ENCODE measurements at places on chromosomes 1 and 21.
A peak's percentile ranks its signal among the peaks of the same experiment; 100 is the strongest.

GRCh38 chr1:31444725-31445448 lies 31.9 kb downstream of the SERINC2 start:
- DNase-seq: no peak

DNA sequence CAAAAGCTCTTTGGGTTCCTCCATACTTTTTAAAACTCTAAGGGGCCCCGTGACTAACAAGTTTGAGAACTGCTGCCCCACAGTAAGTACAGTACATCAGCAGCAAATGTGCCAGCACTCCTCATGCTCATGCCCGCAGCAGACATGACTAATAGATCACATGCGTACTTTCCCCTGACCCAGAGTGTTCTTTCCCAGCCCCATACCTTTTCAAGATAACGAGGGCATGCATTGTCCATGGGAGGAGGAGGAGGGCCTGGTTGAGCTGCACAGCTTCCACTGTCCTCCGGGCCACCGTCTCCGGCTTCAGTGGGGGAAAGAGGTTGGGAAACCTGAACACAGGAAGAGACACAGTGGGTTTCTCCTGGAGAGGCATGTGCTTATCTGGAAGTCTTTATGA lies 45.5 kb downstream of the DHRS3 start:
- DNase-seq: no peak

DNA sequence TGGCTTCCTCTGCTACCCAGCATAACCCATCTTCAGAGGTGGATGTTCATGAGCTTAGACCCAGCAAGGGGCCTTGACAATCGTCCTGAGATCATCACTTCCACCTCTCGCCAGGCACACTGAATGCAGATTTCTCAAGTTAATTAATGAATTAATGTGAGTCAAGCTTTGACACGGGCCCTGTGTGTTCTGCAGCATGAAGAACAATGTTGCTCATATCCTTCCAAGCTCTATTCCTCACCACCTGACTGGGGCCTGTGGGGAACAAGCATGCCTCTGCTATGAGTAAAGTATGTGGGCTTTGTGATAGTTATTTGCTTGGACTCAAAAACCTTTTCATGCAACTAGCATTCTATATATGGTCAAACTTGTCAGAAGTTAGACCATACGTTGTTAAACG lies 122.0 kb downstream of the SEC16B start:
- DNase-seq: no peak

- DNase-seq: no peak
Measured at GRCh38 chr1:86756062-86756406, 51.7 kb downstream of the SH3GLB1 start.

GRCh38 chr1:182101415-182102042 lies 40.0 kb upstream of the ZNF648 start:
- no peak for DNase-seq

GRCh38 chr21:43345746-43346409 lies 81.1 kb downstream of the SIK1 start:
- no peak for DNase-seq

GRCh38 chr1:63615768-63616420 lies 22.7 kb downstream of the PGM1 start:
- peak; percentile 79 for DNase-seq

DNA sequence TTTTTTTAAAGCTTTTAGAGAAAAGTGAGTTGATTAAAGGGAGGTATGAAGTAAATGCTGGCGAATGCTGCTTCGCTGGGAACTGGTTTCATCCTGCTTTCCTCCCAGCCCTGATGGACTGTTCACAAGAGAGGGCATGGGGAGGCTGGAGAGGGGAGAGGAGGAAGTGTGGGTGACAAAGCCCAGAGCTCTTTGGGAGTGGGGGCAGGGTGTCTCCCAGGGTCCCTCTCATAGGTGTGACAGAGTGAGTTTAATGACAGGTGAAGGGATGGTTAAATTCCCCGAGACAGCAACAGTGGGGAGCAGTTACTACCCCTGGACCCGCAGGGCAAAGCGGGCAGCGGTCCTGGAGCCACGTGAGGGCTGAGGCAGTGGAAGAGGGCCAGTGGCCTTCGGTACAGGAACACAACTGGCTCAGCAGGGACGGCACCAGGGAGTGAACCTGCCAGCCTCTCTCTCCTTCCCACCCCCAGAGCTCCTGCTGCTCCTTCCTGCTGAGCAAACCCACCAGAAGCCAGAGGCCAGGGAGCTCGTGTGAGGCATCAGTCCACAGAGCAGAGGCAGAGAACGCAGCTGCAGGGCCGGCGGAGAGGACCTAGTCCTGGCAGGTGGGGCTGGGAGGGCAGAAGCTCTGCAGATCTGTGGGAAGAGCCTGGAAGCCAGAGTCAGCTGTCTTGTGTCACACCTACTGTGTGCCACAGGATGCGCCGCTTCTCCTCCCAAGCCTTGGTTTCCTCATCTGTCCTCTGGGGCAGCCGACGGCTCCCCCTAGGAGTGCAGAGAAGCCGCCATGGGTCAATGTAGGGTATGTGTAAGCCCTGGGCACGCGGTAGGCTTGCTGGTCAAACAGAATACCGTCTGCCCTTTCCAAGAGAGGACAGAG lies 20.9 kb upstream of the LRP8 start:
- no peak for DNase-seq

- DNase-seq: no peak
Measured at GRCh38 chr1:3948344-3948743, 48.3 kb upstream of the C1orf174 start.

GRCh38 chr1:168554603-168555483 lies 11.0 kb upstream of the XCL2 start:
- DNase-seq: no peak

DNA sequence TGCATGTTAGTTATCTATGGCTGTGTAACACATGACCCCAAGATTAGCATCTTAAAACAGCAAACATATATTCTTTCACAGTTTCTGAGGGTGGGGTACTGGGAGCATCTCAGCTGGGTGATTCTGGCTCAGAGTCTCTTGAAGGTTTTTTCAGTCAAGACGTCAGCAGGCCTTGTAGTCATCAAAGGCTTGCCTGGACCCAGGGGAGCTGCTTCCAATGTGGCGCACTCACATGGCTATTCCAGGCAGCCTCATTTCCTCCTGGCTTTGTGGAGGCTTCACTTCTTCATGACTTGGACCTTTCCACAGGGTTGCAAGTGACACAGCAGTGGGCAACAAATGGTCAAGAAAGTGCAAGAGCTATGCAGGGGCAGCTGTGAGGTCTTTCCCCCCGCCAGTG lies 114.7 kb downstream of the ACTL8 start:
- no peak for DNase-seq

GRCh38 chr1:88247666-88248065 lies 436.4 kb upstream of the PKN2 start:
- DNase-seq: no peak

DNA sequence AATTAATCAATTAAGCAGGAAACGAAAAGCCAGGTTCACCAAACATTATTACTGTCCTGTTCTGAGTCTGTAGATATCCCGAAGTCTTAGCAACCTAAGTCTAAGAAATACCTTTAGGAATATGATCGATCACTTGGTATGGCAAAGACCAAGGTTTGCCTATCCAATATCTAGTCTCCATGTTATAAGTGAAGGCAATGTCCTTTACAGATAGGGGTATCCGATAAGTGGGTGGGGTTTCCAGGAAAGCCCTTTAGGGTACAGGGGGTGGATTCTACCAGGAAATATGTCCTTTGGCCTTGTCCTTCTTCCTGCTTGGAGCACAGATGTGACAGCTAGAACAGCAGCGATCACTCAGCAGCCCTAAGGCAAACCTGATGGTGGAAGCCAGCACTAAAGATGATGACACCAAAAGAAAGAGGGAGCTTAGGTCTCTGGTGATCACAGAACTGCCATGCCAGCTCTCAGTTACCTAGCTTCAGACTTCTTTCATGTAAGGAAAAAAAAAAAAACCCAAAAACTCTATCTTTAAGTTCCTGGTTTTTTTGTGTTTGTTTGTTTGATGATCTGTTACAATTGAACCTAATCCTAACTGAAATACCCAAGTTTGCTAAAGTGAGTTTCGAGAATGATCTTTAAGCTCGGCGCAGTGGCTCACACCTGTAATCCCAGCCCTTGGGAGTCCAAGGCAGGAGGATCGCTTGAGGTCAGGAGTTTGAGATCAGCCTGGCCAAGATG lies 40.8 kb downstream of the DSTYK start:
- DNase-seq: no peak

- no peak for DNase-seq
Measured at GRCh38 chr1:202987922-202988583, 19.1 kb upstream of the TMEM183A start.

DNA sequence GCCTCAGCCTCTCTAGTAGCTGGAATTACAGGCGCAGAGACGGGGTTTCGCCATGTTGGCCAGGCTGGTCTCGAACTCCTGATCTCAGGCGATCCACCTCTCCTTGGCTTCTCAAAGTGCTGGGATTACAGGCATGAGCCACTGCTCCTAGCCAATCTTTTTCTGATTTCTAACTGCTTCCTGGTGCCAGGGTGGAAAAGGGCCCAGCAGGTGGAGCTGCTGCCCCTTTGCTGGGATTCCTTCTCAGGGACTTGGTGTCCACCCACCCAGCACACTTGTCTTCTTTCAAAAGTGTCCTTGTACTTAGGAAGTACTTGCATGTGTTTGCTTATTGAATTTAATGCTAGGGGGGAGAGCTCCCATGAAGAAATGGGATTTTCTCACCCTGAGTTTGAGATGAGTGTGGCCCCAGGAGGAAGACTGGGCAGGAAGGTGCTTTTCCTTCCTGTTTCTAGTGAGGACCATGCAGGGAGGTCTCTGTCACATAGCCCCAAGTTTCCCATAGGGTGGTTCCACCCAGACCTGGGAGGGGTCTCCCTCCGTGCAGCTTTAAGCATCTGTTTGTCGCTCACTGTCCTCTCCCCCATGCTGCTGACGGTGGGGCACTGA lies 14.2 kb downstream of the UTP11 start:
- peak; percentile 72 for DNase-seq

DNA sequence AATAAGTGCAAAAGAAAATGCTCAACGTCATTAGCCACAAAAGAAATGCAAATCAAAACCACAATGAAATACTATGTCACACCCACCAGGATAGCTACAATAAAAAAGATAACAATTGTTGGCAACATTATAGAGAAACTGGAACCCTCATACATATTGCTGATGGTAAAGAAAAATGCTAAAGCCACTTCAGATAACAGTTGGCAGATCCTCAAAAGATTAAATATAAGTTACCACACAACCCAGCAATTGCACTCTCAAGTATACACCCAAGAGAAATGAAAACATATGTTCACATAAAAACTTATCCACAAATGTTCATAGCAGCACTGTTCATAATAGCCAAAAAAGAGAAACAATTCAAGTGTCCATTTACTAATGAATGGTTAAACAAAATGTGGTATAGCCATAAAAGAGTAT lies 20.7 kb downstream of the TRIM33 start:
- no peak for DNase-seq

DNA sequence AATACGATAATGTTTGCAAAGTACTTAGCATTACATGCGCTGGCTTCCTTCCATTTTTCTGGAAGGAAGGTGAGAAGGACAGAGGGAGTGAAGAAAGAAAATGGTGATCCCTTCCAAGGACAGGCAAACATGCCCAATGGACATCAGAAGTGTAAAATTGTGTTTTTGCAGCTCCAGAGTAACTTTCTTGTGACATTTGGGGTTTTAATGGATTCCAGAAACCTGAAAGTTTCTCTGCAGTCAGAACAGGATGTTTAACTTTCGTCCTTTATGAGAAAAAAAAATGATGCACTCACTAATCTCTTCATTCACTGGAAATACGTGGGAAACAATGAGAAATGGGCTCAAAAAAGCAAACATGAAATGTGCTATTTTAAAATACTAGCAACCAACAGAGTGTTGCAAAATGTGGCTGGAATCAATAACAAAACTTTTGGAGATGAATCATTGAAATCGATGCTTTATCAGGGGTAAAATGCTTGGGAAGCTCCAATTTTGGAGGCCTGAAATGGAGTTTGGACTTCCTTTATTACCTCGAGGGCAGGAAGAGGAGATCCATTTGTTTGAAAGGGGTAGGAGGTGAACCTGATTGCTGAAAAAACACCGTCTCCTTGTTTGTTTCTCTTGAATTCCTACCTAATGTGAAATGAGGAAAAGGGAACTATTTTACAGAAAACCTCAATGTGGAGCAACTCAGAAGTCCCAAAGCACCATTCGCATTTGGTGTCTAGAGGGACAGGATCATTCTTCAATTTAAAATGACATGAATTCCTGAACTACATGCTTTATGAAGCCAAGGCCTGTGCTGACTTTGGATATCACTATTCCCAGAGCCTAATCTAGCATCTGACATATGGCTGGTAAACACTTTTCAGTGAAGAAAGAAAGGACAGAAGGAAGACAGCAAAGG lies 129.5 kb downstream of the TRABD2B start:
- DNase-seq: no peak

- DNase-seq: no peak
Measured at GRCh38 chr21:28875078-28875477, 117.6 kb downstream of the LTN1 start.

DNA sequence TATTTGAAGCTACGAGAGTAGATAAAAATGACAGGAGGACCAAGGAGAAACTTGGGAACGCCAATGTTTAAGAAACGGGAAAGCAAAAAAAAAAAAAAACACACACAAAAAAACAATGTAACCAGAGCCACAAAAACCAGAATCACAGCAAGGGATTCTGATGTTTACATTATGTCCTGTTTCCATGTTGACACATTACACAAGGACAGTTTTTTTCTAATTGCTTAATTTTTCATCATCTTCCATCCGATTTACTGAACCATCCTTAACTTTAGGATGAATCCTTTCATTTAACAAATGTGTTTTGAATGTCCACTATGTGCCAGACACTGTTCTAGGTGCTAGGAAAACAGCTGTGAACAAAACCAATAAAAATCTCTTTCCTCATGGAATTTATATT lies 1.4 kb upstream of the BCL10 start:
- no peak for DNase-seq

DNA sequence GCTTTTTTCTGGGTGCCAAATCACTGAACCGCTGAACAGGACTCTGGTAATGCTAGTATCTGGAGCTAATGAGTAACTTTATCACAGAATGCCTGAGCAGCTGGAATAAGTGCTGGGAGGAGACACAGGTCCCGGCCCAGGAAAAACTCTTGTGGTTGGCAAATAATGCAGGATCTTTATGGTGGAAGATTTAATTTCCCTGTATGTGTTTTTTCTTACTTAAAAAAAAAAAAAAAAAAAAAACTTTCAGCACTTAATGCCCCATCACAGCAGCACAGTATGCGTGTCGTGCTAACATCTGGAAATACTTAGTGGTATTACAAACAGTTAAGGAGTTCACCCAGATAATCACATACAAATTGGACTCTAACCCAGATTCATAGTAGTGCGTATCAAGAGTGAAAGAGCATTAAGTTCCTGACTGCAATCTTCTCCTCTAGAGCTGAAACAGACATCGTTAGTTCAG lies 220.7 kb downstream of the TOMM20 start:
- DNase-seq: no peak
